ENCODE measurements at places on chromosomes 5 and 9. TPM values are rescaled to one million over a fixed set of nuclear protein-coding genes. Genes with fewer than 3 reads are reported as not detected.

Gene DENND1A
- total RNA-seq: 13.1 TPM

GRCh38 chr5:930866-931265, 38.2 kb downstream of the TRIP13 start:
- no peak for DNase-seq

DNA sequence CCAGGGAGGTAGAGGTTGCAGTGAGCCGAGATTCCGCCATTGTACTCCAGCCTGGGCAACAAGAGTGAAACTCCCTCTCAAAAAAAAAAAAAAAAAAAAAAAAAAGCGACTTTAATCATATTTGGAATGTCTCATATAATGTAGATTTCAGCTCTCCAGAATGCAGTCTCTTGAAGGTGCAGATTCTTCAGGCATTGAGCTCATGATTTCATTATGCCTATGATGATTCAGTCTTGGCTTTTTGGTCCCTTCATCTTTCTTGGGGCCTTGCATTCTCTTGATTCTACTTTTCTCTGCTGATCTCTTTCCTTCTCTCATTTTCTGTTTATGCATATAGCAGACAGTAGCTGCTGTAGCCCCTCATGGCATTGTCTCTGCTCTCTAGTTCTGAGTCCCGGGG, 22.9 kb downstream of the KDM4C start:
- peak; percentile 45 for DNase-seq

Gene MEIKIN
- total RNA-seq: not detected

Gene ANAPC2
- 28.0 TPM for total RNA-seq

DNA sequence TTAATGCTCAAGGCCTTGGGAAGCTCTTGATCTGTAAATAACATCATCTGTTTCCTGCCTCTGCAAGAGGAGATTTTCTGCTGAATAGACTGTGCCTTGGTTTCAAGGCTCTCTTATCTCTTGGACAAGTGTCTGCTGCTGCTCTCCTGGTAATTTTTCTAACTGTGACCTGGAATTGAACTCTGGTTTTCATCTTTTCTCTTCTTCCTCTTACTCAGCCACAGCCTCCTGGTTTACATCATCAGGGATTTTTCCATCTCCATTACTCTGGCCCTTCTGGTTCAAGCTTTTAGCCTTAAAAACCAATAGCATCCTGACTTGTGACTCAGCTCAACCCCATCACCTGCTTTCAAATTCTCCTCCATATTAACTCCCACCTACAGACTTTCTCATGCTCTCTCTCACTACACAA, 49.6 kb upstream of the ITGA1 start:
- DNase-seq: peak; percentile 29

DNA sequence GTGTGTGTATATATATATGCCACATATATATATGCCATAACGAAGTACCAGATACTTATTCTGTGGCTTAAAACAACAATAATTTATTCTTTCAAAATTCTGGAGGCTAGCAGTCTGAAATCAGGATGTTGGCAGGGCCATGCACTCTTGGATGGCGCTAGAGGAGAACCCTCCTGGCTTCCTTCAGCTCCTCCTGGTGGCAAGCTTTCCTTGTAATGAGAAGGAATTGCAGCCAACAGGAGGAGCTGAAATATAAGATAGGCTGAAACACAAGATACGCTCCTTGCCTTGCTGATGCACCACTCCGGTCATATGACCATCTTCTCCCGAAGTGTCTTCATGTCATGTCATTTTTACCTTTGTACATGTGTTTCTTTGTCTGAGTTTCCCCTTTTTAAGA, 368.1 kb upstream of the CTNND2 start:
- no peak for DNase-seq

Gene CMYA5
- total RNA-seq: 1.7 TPM

GRCh38 chr5:131610198-131611063, 24.6 kb downstream of the RAPGEF6 start:
- DNase-seq: peak; percentile 87

GRCh38 chr9:134658378-134658955, 16.9 kb downstream of the COL5A1 start:
- no peak for DNase-seq

DNA sequence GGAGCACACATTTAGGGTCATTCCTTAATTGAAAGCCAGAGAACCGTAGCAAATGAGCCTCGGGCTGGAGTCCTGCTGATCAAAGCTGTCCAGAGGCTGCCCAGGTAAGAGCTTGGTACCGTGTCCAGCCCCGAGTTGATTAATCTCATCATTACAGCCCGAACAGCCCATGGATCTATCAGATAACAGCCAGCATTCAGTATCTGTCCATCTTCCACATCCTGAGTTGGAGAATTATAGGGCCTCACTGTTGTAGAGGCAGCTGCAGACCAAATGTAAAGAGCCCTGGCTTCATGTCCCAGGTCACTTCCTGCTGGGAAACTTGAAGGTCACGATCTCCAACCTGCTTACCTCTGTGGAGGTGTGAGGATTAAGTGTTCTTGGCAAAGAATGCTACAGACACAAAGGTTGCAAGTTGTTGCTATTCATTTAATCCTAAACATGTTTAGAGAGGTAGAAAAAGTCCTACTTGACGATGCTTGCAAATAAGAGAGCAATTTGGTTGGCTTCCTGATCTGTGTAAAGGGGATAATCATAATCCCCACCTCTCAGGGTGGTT, 16.1 kb downstream of the GGTA1 start:
- no peak for DNase-seq

GRCh38 chr5:109994135-109994534, 304.4 kb downstream of the MAN2A1 start:
- DNase-seq: no peak

Measured in fibroblast of the aortic adventitia (primary cell).